Activated naive CD4-positive, alpha-beta T cell (primary cell): ENCODE measurements at places on chromosomes 7 and 10.

GRCh38 chr10:92834986-92835385, 13.3 kb upstream of the EXOC6 start:
- no peak for DNase-seq

GRCh38 chr7:19575909-19576557, 132.8 kb downstream of the POLR1F start:
- DNase-seq, result no peak

DNA sequence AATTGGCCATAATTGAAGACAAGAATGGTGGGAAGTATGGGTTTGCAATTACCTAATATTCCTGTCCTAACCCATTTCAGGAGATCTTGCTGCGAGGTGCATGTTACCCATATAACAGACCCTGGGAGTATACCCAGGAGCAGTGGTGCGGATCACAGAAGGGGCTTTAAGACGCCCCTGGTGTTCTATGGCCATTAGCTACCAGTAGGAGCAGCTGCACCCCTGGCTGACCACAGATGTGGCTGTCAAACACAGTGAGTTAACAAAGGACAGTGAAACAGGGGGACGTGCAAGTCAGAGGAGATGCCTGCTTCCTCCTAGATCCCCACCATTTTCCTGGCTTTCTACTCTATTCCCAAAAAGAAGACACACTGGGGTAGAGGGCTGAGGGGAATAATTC, 25.2 kb downstream of the AOC1 start:
- no peak for DNase-seq

DNA sequence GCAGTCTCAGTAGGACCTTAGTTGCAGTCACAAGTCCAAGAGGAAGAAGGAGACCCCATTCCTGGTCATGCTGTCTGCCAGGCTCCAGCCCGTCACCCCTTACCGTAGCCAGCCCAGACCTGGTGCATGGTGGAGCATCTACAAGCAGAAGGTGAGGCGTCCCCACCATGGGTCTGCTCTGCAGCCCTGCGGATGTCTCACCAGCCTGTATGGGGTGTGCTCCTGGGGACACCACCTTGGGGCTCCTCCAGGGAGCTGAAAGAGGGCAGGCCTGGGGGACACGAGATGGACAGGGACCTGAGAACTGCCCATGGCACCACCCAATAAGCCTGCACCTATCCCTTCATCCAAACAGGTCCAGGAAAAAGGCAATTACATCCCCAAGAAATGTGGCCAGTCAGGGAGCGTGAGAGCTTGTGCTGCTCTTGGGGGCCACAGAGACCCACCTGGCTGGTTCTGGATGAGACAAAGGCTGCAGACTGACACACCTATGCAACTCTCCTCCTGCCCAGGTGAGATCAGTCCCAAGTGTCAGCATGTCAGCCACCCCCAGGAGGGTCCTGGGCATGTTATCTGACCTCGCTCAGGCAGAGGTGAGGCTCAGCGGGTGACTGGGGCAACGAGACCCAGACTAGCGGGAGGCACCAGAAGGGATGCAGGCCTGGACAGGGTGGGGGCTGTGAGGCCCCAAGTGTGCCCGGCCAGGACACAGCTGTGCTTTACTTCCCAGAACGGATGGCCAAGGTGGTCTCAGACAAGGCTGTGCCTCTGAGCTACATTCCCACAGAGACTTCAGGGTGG, 84.5 kb upstream of the RET start:
- DNase-seq, result no peak

DNA sequence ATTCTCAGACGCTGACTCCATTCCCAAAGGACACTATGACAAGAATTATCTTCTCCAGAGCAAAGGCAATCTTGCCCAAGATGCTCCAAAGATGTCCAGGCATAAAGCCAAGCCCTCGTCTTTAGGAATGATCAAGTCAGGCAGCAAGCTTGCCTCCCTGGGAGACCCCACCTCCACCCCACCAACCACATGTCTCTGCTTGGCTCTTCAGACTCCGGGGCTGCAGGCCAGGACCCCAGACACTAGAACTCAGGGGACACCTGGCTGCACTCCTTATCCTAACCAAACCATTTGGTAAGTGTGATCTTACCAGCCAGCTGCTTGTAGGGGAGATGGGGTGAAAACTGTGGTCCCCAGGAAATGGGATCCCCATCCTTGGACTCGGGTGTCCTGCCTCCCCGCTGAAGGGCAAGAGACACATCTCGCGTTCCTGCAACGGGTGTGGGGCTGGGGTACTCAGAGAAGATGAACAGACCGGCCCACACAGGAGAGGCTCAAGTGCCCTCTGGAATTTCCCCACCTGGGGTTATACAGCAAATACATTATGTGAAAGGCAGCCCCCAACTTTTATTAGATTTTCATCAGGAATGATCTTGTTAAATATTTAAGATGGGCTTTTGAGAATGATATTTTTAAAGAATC, 55.7 kb downstream of the INSIG1 start:
- DNase-seq, result no peak

GRCh38 chr10:28105561-28105960, 106.7 kb upstream of the ODAD2 start:
- DNase-seq, result no peak

GRCh38 chr10:17504547-17505245, 50.3 kb upstream of the ST8SIA6 start:
- DNase-seq, result no peak

GRCh38 chr7:4134631-4135030, 547.5 kb upstream of the FOXK1 start:
- DNase-seq, result no peak
